ENCODE measurements at places on chromosomes 16 and 17. TPM values are rescaled to one million over a fixed set of nuclear protein-coding genes. Genes with fewer than 3 reads are reported as not detected.

The KREMEN2 gene
- total RNA-seq = 0.40 TPM

The FOXF1 gene
- total RNA-seq = not detected

DNA sequence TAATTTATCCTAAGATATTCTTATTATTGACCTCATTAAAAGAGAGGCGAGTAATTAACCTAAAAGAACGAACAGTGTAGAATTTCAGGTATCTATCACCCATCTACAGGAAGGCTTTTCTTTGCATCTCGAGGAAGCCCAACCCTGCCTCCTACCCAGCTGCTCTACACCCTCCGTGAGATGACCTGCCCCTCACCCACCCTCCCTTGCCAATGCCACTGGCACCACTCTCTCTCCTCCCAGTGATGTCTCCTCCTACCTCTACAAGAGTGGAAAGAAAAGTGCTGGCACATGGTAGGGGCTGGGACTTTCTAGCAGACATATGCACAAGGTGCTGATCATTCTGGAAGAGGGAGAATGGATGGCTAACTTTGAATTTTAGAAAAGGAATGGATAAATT, 22.9 kb upstream of the FOXJ1 start:
- H3K4me1 ChIP-seq = peaks cover 2% of the 10 kb centered on the region
- DNase-seq = no peak
- H3K36me3 ChIP-seq = peaks cover 53% of the 10 kb centered on the region
- no peaks in the 10 kb centered on the region for H3K27me3 ChIP-seq
- no peak overlapping the region for H3K4me3 ChIP-seq
- H3K27ac ChIP-seq = no peak overlapping the region

DNA sequence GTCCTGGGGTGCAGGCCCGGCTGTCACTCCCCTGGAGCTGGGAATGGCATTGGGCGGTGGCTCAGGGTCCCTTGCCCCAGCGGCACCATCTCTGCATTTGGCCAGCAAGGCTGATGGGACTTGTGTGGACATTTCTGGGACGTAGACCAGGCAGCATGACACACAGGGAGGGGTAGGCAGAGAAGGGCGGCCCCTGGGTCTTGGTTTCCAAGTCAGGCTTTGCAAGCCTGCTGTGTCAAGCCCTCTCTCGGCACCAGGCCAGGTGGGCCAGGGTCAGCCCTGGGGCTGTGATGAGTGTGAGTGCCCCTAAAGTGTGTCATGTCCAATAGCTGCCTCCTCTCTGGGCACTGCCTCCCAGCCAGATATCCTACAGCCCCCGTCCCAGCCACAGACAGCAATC, 335.2 kb downstream of the SEC14L1 start:
- no peak overlapping the region for H3K4me3 ChIP-seq
- no peak overlapping the region for H3K27ac ChIP-seq
- peaks cover 31% of the 10 kb centered on the region for H3K36me3 ChIP-seq
- no peaks in the 10 kb centered on the region for H3K27me3 ChIP-seq

- no peak overlapping the region for H3K27ac ChIP-seq
- H3K4me3 ChIP-seq = no peak overlapping the region
- no peaks in the 10 kb centered on the region for H3K36me3 ChIP-seq
- H3K27me3 ChIP-seq = peaks cover 3% of the 10 kb centered on the region
These were observed 173.6 kb downstream of the IRF8 start for GRCh38 chr16:86072328-86073102.

DNA sequence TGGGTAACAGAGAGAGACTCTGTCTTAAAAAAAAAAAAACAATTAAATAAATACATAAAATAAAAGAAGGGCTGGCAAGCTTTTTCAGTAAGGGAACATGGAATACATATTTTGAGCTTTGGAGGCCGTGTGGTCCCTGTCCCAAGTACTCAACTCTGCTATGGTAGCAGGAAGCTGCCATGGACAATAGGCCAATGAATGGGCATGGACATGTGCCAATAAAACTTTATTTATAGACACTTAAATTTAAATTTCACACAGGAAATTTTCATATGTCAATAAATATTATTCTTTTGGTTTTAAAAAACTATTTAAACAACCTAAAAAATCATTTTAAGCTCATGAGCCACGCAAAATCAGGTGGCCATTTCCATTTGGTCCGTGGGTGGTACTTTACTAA, 3.8 kb downstream of the OTOA start:
- H3K4me1 ChIP-seq = peaks cover 2% of the 10 kb centered on the region
- H3K27ac ChIP-seq = no peak overlapping the region
- H3K36me3 ChIP-seq = peaks cover 1% of the 10 kb centered on the region
- H3K27me3 ChIP-seq = peaks cover 27% of the 10 kb centered on the region
- DNase-seq = no peak
